ENCODE measurements at places on chromosomes 1 and 21.

DNA sequence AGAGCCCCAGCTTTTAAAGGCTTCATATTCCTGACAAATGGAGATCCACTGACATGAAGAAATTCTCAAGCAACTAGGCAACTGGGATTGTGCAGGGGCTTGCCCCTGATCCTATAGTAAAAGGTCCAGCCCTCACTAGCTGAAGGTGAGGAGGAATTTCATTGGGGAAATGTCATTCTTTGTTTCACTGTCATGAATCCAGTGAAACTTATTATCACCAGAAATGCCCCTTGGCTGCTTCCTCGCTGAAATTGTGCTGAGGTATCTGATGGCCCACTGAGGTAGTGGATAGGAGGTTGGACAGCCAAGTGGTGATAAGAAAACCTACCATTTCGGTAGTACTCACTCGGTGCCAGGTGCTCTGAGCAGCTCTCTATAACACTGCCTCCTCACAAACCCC lies 36.2 kb downstream of the CCN1 start:
- DNase-seq, result no peak

DNA sequence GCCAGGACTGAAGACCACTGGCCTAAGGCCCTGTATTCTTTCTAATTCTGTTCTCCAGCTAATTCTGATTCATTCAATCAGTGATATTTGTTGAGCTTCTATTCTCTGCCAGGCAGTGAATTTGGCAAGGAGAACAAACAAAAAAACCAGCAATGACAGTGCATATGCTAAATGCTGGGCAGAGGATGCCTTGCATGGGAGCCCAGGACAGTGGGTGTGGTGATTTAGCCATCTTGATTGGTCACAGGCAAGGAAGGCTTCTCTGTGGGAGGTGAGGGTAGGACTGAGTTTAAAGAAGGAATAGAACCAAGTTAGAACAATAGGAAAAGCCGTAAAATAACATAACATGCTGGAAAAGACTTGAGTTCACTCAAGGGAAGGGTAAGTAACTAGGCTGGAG lies 9.2 kb upstream of the CPT2 start:
- no peak for DNase-seq

DNA sequence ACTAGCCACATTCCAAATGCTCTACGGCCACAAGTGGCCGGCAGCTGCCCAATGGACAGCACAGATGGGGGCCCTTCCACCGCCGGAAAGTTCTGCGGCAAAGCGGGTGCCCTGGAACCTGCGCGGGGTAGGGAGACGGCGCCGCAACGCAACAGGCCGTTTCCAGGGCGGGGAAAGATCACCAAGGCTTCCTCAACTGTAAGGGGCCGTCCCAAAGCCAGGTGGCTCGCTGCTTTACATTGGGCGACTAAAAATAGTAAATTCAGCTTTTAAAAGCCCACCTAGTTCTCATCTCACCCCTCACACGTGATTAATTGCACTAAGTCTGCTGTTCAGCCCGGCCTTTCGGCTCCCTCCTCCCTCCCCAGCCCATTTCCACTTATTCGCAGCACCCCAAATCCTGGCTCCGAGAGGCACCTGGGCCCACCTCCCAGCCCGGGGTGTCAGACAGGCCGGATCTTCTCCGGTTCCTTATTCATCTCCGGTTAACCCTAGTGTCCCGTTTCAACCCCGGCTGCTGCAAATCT lies 643 bp downstream of the CFAP298 start:
- peak; percentile 6 for DNase-seq

GRCh38 chr1:195053478-195053877 lies 1554.8 kb downstream of the KCNT2 start:
- DNase-seq, result no peak

GRCh38 chr1:44256762-44257554 lies 43.7 kb downstream of the DMAP1 start:
- DNase-seq, result no peak

- no peak for DNase-seq
Measured at GRCh38 chr1:85575363-85575995, 5.1 kb upstream of the CCN1 start.

DNA sequence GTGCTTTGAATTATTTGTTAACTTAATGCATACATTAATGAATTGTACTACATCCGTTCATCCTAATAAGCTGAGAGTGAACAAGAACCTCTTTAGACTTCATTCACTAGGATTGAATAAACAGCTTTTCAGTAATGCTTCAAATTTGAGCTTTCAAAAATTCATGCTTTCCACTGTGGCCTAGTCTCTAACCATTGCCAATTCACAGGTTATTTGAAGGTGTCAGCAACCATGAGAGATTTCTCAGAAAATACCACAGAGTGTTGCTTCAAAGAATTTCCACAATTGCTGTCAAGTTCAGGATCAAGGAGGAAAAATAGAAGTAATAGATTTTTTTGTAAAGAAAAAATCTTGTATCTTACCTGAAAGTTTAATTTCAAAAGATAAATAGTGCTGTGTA lies 72.7 kb downstream of the AK5 start:
- DNase-seq, result no peak

- no peak for DNase-seq
Measured at GRCh38 chr1:20361401-20361800, 70.7 kb downstream of the VWA5B1 start.

GRCh38 chr1:29083317-29084195 lies 40.1 kb downstream of the TMEM200B start:
- no peak for DNase-seq

- DNase-seq, result no peak
Measured at GRCh38 chr1:205371871-205372660, 15.3 kb upstream of the KLHDC8A start.

- DNase-seq, result no peak
Measured at GRCh38 chr21:10430005-10430404, 91.4 kb upstream of the TPTE start.

DNA sequence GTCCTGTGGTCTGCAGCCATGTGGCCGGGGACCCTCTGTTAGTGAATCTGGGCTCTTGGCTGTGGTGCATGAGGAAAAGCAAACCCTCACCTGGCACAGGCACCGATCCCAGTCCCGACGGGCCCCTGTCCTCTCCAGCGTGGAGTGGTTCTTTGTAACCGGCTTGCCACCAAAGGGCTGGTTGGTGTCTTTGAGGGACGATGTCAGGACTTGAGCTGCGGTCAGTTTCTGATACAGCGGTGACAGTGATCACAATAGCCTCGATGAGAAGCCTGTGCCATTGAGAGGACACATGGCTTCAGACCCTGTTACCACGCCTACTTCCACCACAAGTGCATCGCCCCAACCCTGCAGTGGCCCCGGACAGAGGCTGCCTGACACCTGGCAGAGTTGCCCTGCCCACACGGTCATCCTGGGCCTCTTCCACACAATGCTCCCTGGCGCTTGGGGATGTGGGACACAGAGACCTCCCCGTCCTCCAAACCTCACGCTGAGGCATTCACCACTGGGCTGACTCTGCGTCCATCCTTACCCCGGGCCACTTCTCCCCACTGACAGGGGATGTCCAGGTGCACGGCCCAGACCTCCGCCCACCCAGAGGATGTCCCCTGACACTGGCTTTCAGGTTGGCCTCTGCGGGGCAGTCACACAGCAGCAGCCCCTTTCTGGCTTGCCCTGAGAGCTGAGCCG lies 18.8 kb upstream of the ACTRT2 start:
- no peak for DNase-seq

DNA sequence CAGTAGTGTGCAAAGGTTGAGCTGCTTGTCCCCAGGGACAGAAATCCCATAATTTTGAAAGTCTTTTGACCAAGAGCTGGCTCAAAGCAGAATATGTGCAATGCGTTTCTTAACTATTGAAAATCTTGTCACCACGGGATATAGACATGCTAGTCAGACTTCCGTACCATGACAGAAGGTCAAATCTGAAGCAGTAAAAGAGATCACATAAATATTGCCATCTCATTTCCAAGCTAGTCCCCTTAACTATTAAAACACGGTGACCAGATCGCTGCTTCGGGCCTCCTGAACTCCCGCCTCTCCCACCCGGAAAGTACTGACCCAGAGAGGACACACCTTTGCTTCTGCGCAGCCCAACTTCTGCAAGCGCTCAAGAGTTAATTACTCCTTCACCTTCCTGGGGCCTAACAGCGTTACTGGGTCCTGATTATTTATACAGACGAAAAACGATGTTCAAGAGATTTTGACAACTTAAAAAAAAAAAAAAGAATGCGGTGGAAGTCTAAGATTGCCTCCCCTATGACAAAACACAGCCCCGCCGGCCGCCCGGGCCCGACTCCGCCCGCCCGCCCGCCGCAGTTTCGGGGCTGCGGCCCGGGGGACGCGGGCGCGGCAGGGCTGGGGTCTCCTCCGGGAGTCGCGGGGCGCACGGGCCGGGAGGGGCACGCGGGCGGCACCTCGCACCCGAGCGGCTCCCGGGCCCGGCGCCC lies 692 bp downstream of the SORT1 start:
- DNase-seq, result no peak

- no peak for DNase-seq
Measured at GRCh38 chr1:168266644-168267186, 14.0 kb upstream of the TBX19 start.

GRCh38 chr1:202075389-202075788 lies 47.3 kb upstream of the GPR37L1 start:
- no peak for DNase-seq

- no peak for DNase-seq
Measured at GRCh38 chr1:66285618-66286270, 248.2 kb upstream of the SGIP1 start.

DNA sequence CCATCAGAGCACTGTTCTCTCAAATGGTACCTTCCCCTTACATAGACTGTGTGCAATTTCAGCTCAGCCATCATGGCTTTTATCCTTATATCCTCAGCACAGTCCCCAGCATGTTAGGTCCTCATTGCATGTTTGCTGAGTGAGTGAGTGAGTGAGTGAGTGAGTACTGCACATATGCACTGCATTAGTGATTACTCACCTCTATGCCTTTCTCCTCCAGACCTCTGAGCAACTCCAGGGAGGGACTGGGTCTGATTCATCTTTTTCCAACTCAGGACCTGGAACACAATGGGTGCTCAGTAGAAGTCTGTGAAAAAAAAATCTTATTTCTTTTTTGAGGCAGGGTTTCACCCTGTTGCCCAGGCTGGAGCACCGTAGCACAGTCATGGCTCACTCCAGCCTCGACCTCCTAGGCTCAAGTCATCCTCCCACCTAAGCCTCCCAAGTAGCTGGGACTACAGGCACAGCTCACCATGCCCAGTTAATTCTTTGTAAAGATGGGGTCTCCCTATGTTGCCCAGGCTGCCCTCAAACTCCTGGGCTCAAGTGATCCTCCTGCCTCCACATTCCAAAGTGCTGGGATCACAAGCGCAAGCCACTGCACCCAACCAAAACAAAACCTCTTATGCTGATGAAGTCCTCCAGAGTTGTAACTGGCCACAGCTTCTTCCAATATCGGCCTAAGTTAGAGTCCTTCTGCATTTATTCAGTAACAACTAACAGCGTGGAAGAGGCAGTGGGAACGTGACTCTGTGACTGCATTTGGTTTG lies 23.7 kb downstream of the RNU5D-1 start:
- DNase-seq, result no peak

DNA sequence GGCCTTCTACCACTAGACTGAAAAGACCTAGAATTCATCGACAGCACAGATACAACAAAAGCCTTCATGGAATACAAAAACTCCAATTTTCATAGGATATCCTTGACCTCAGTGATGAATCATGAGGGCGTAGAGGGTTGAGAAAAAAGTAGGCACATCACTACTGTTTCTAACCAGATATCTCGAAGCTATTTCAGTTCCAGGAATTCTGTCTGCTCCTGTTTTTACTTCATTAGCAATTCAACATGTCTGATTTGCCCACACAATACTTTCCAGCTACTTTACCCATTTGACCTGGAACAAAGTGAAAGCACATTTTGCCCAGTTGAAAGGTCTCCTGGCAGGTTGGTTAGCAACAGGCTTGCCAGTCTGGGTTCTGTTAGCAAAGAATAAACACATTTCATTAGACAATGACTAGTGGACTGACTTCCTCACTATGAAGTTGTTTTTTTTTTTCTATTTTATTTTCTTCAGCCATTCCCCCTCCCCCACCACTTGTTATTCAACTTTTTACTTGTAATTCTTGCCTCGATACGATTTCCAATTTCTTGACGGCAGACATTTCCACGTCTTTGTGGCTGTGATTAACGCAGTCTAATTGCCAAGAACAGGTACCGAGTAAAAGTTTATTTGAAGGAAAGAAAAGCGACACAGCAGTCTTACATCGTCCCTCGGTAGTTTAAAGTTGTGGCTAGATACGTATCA lies 4.0 kb upstream of the ZBTB18 start:
- DNase-seq, result peak; percentile 39

DNA sequence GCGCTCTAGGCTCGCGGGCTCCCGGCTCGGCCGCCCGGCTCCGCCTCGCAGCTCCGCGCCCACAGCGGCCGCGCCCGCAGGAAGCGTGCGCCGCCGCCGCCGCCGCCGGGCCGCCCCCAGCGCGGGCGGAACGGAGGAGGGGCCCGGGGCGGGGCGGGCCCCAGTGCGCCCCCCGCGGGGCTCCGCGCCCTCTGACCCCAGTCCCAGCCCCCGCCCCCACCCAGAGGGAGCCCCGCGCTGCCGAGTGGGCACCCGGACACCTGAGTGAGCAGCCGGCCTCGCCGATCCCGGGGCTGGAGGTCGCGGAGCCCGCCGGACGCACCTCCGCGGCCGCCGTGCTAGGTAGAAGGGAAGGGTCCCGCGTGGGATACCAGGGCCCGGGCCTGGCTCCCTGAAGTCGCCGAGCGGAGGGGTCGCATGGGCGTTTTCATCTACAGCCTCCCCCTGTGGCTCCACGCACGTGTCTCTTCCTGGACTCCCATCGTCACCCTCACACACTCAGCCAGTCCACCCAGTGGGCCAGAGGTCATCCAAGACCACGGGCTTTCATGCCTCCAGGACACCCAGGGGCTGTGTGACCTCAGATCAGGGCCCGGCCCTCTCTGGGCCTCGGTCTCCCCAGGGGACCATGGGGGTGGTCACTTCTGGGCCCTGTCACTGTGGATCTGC lies at the start of gene SDC3:
Gene SDC3, minus strand, starts transcription at position 63 of the 669 bp plus-strand sequence. CDS start 172 bp downstream, outside the sequence.
- peak; percentile 39 for DNase-seq

DNA sequence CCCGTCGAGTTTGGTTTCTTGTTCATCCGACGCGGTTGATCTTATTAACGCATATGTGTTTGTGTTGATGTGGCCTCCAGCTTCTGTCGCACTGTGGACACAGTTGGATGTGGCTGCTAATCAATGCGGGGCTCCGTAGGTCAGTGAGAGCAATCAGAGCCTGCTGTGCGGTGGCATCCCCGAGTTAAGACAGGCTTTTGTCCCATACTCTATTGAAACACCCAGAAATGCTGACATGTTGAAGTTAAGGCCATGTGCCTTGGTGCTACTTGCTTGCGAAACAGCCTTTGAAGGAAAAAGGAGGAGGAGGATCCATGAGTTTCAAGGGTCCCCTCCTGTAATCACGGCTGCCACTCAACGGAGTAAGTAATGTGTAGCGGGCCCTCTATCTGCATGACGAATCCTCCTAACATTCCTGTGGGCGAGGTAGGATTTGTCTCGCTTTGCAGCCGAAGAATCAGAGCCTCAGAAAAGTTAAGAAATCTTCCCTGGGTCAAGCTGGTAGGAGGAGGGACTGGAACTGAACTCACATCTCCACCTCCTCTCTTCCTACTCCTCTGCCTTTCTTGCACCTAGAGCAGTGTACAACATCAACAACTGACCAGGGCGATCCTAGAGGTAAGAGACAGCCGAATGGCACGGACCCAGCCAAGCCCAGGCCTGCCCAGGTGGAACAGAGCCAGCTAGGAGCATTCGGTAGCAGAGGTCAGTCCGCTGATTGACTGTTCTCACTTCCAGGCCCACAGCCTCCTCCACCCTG lies 19.5 kb downstream of the PDE9A start:
- DNase-seq, result no peak

GRCh38 chr1:112818990-112819689 lies 104.0 kb upstream of the PPM1J start:
- DNase-seq, result no peak
